CD14-positive monocyte (primary cell): ENCODE measurements at places on chromosomes 2 and 18.

DNA sequence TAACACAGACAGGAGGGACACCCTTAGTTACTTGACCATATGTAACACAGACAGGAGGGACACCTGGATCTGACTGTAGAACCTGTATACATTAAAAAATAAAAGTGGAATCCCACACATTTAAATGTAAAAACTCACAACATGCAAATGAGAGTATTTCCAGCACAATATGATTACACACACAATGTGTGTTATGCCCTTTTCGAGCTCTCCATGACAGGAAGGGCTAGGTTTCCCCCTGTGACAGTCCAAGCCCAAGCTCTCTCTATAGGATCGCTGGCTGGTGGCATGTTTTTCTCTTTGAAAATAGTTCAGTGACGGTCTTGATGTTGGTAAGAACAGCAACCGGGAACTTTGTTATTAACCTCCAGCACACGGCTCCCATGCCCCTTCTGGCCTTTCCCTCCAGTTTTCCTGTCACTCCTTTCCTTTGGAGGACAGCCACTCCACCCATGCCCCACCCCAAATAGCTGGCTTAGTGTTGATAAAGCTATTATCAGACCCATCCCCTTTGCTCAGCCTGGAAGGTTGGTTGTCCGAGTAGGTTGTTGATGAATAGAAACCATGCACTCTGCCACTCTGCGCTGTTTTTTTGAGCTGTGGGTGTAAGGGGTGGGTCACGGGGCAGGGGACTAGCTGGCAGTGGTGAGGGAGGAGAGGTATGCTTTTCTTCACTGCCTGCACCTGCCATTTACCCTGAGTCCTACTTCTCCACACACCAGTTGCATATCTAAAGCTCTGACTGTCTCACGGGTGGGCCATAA is 2.7 kb downstream of the RASGRP3 start:
- no peaks in the 10 kb centered on the region for H3K27me3 ChIP-seq
- H3K4me3 ChIP-seq = no peak overlapping the region
- no peak for DNase-seq
- peaks cover 21% of the 10 kb centered on the region for H3K4me1 ChIP-seq
- no peaks in the 10 kb centered on the region for H3K36me3 ChIP-seq

DNA sequence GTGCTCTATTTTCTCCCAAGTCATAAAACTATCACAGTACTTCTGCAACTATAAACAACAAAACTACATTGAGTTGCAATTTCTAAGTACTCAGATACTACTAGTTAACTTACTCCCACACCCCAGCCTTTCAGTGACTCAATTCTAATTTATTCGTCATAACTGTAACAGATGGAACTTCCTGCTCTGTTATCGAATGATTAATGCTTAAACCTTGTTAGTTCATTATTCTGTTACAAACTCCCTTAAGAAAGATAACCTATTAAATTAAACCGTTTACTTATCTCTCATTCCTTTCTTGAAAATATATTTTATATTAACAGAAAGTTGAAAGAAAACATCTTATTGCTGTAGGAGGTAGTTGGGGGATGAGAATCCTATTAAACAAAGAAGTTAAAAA is 17.0 kb downstream of the TNFAIP6 start:
- no peak for DNase-seq
- H3K4me3 ChIP-seq = no peak overlapping the region
- no peaks in the 10 kb centered on the region for H3K27me3 ChIP-seq

DNA sequence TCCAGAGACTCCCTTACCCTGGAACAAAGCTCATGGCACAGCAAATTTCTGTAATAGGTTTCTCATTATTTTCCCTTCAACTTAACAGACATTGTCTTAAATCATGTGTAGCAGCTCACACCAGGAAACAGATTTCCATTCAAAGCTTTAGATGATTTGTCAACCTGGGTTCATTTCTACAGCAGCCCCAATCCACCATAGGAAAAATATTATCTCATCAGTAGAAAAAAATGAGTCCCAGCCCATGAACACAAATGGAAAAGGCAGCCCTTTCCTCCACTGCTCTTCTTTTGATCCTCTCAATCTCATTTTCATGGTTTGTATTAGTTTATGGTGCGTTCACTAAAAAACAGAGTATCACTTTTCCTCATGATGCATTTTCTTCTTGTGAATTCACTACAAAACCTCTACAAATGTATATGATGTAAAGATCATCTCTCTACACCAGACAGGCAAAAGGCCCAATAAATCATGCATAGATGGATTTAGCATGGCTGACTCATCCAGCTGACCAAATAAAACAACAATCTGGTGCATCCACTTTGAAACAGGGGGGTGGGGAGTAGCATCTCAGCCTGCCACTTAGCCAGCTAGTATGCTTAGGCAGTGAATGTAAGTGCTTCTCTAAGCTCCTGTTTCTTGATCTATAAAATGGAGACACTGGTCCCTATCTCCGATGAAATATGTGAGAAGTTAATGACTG is 78.6 kb downstream of the SATB2 start:
- H3K36me3 ChIP-seq = no peaks in the 10 kb centered on the region
- H3K4me3 ChIP-seq = no peak overlapping the region
- no peaks in the 10 kb centered on the region for H3K4me1 ChIP-seq
- H3K27me3 ChIP-seq = peaks cover 8% of the 10 kb centered on the region
- no peak overlapping the region for H3K27ac ChIP-seq
- no peak for DNase-seq

DNA sequence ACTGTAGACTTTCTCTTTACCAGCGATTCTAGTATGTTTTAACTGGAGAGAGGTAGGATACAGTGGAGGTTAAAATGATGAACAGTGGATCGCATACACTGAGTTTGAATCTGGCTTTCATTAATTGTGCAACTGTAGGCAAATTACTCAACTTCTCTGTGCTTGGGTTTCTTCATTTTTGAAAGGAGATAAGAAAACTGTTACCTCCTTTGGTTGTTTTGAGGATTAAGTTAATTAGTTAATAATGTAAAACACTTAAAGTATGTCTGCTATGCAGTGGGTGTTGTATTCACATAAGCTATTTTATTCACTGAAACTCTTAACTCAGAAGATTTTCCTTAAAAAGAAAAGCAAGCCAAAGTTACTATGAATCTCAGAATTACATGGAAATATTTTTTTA is 111.8 kb upstream of the CYP20A1 start:
- H3K36me3 ChIP-seq = peaks cover 54% of the 10 kb centered on the region
- no peak overlapping the region for H3K27ac ChIP-seq
- H3K27me3 ChIP-seq = no peaks in the 10 kb centered on the region
- no peaks in the 10 kb centered on the region for H3K4me1 ChIP-seq
- no peak for DNase-seq

DNA sequence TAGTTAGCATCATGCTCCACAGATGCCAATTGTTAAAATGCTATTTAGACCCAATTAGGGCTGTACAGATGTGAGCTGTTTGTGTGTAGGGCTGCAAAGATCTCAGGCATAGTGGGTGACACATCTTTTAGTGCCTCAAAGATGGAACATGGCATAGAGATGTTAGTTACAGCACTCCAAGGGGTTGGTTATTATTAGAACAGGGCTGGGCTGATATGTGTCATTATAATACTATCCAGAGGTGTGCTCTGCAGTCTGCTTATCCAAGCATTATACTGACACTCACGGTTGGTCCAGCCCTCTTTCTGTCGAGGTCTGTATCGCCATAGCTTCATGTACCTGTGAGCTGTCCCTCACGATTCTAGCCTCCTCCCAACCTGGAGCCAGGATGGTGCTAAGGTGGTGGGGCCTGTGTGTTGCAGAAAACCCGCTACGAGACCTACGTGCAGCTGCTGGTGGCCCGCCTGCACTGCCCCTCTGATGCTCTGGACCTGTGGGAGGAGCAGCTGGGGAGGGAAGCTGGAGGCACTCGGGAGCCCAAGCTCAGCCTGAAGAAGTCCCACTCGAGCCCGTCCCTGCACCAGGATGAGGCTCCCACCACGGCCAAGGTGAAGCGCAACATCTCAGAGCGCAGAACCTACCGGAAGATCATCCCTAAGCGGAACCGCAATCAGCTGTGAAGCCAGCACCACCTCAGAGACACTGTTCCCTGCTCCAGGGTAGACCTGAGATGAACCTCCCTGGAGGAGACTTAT is 27.1 kb downstream of the PSD4 start:
- no peaks in the 10 kb centered on the region for H3K27me3 ChIP-seq
- peaks cover 8% of the 10 kb centered on the region for H3K4me1 ChIP-seq
- H3K4me3 ChIP-seq = no peak overlapping the region
- H3K36me3 ChIP-seq = peaks cover 67% of the 10 kb centered on the region
- no peak for DNase-seq

- no peak for DNase-seq
- H3K27me3 ChIP-seq = peaks cover 19% of the 10 kb centered on the region
- H3K4me3 ChIP-seq = no peak overlapping the region
- no peaks in the 10 kb centered on the region for H3K36me3 ChIP-seq
- H3K4me1 ChIP-seq = no peaks in the 10 kb centered on the region
These were observed 582 bp downstream of the RTP5 start for GRCh38 chr2:241870081-241870541.

DNA sequence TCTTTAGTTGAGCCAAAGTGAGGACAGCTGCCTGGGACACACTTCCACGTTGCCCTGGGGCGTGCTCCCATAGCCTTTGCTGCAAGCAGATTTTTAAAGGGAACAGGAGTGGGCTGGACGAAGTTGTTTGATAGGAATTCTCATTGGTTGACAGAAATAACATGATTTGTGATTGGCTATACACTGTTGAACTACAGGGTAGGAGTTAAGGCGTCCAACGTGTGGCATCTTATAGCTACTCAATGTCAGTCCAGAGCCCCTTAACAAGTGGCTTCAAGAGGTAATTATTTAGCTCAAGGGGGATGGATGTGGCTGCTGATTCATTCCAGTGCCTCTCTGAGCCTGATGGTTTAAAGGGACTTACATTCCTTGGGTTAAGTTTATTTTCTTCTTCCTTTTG is 65.5 kb downstream of the ACAA2 start:
- DNase-seq = no peak
- no peak overlapping the region for H3K27ac ChIP-seq
- no peaks in the 10 kb centered on the region for H3K36me3 ChIP-seq
- no peak overlapping the region for H3K4me3 ChIP-seq
- no peaks in the 10 kb centered on the region for H3K4me1 ChIP-seq

DNA sequence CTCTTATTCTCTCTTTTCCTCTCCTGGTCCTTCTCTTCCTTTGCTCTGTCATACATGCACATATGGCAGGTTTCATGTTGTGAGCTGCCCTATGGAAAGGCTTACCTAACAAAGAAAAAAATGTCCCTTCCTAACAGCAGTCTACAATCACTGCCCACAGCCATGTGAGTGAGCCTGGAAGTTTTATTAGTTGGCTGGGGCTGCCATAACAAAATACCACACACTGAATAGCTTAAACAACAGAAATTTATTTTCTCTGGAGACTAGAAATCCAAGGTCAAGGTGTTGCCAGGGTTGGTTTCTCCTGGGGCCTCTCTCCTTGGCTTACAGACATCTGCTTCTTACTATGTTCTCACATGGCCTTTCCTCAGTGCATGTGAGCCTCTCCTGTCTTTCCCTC is 142.1 kb downstream of the TRIB2 start:
- H3K27ac ChIP-seq = no peak overlapping the region
- H3K4me1 ChIP-seq = peaks cover 21% of the 10 kb centered on the region
- no peak overlapping the region for H3K4me3 ChIP-seq

DNA sequence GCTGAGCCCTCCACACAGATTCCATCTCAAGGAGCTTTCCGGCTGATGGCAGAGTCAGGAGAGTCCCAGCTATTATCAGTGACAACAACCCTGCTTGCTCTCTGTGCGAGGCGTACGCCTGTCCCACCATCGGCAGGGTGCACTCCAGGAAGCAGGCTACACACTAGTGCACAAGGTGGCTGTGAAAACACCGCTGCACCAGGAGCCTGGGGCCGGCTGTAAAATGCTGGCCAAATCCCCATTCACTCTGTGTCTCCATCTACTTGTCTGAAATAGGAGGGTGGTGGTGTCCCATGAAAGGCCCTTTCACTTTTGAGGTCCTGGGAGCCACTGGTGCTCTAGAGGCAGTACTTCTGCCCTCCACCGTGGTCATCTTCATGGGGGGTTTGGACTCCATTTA is 183.2 kb upstream of the SMAD2 start:
- DNase-seq = no peak
- H3K4me3 ChIP-seq = no peak overlapping the region
- no peaks in the 10 kb centered on the region for H3K36me3 ChIP-seq
- no peaks in the 10 kb centered on the region for H3K27me3 ChIP-seq
- H3K4me1 ChIP-seq = no peaks in the 10 kb centered on the region
- no peak overlapping the region for H3K27ac ChIP-seq

DNA sequence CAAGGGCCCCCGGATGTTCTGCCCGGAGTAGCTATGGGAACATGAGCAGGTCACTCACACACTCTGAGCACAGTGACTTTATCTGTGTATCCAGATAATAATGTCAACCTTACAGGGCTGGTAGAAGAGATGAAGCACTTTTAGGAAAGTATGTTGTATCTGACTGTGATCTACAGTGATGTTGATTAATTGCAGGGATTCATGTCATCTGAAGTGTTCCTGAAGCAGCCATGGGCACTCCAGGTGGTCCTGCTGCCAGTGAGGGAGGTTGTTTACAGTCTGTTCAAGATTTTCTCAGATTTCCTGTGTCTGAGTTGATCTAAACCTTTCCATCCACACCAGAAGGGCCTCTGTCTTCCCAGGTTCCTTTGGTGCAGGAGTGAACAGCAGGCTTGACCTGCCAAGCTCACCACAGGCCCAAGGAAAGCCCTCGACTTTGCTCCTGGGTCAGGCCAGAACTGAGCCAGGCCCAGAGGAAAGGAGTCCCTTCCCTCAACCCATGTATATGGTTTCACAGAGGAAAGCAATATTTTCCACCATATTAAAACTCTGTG is 28.0 kb downstream of the KIAA2012 start:
- DNase-seq = no peak
- no peaks in the 10 kb centered on the region for H3K4me1 ChIP-seq
- H3K4me3 ChIP-seq = no peak overlapping the region
- no peaks in the 10 kb centered on the region for H3K27me3 ChIP-seq
- no peaks in the 10 kb centered on the region for H3K36me3 ChIP-seq
- H3K27ac ChIP-seq = no peak overlapping the region

- peaks cover 16% of the 10 kb centered on the region for H3K36me3 ChIP-seq
- no peaks in the 10 kb centered on the region for H3K27me3 ChIP-seq
- no peak overlapping the region for H3K4me3 ChIP-seq
- H3K4me1 ChIP-seq = no peaks in the 10 kb centered on the region
- DNase-seq = no peak
- no peak overlapping the region for H3K27ac ChIP-seq
These were observed 92.1 kb downstream of the GALNT1 start for GRCh38 chr18:35673682-35674081.

GRCh38 chr18:78719821-78720220 is 259.8 kb upstream of the SALL3 start:
- no peaks in the 10 kb centered on the region for H3K36me3 ChIP-seq
- no peak overlapping the region for H3K27ac ChIP-seq
- H3K27me3 ChIP-seq = no peaks in the 10 kb centered on the region
- no peaks in the 10 kb centered on the region for H3K4me1 ChIP-seq
- no peak overlapping the region for H3K4me3 ChIP-seq
